CD8-positive, alpha-beta memory T cell (primary cell): ENCODE measurements at places on chromosomes 5 and 9. TPM values are rescaled to one million over a fixed set of nuclear protein-coding genes. Genes with fewer than 3 reads are reported as not detected.

DNA sequence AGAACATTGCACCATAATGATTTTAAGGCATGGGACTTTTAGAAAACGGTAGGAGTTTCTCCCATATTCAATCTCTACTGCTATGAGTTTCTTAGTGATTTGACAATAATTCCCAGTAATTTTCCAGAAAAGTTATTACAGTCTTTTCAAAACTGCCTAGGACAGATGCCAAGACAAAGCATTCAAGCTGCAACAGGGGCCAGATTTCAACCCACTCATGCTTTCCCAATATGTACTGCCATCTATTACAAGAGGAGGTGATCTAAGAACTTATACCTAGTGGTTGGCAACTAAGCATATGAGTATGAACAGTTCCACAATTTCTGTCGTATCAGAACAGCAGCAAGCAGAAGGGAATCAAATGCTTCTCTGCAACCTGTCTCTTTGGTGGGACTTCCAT lies 95.1 kb upstream of the TMED7 start:
- DNase-seq, result no peak
- no peak overlapping the region for H3K4me3 ChIP-seq
- no peak overlapping the region for H3K27ac ChIP-seq
- no peaks in the 10 kb centered on the region for H3K4me1 ChIP-seq
- no peaks in the 10 kb centered on the region for H3K36me3 ChIP-seq

GRCh38 chr5:1031306-1031959 lies 22.8 kb downstream of the NKD2 start:
- H3K4me1 ChIP-seq, result no peaks in the 10 kb centered on the region
- H3K27me3 ChIP-seq, result no peaks in the 10 kb centered on the region
- H3K36me3 ChIP-seq, result no peaks in the 10 kb centered on the region
- no peak for DNase-seq

GFI1B gene
- not detected for total RNA-seq

DNA sequence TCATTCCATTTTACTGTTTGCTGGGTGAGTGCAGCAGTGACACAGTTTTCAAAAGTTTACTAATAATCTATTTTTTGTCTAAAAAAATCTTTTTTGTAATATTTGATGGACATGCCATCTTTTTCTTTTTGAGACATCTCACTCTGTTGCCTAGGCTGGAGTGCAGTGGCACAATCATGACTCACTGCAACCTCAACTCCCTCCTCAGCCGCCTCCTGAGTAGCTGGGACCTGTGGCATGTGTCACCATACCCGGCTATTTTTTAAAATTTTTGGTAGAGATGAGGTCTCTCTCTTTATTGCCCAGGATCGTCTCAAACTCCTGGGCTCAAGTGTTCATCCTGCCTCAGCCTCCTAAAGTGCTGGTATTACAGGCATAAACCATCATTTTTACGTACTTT lies 86.0 kb downstream of the KDM4C start:
- no peak for DNase-seq
- H3K36me3 ChIP-seq, result no peaks in the 10 kb centered on the region
- no peak overlapping the region for H3K27ac ChIP-seq
- H3K27me3 ChIP-seq, result no peaks in the 10 kb centered on the region

- peaks cover 50% of the 10 kb centered on the region for H3K4me1 ChIP-seq
- H3K27me3 ChIP-seq, result no peaks in the 10 kb centered on the region
- H3K27ac ChIP-seq, result no peak overlapping the region
- no peak for DNase-seq
These were observed 8.2 kb upstream of the PHYKPL start for GRCh38 chr5:178240766-178241165.

LRRC19 gene
- not detected for total RNA-seq

- H3K4me1 ChIP-seq, result no peaks in the 10 kb centered on the region
- H3K27ac ChIP-seq, result no peak overlapping the region
- H3K4me3 ChIP-seq, result no peak overlapping the region
- DNase-seq, result no peak
- H3K36me3 ChIP-seq, result no peaks in the 10 kb centered on the region
- no peaks in the 10 kb centered on the region for H3K27me3 ChIP-seq
These were observed 11.9 kb upstream of the MELK start for GRCh38 chr9:36560771-36561170.
